Progenitor cell of endocrine pancreas (in vitro differentiated cells): ENCODE measurements at places on chromosomes 7 and 10. TPM values are rescaled to one million over a fixed set of nuclear protein-coding genes. Genes with fewer than 3 reads are reported as not detected.

Gene PDAP1
- 128 TPM in 2 replicates for total RNA-seq

Gene SPDYE16
- total RNA-seq = 0.31 and 0.47 TPM in 2 replicates

Gene RAPGEF5
- total RNA-seq = 9.7 and 9.9 TPM in 2 replicates

Gene SPDYE1
- total RNA-seq = not detected in 2 replicates

Gene ST8SIA6
- 0.36 and 0.98 TPM in 2 replicates for total RNA-seq

Gene GRM3
- 0.98 and 1.4 TPM in 2 replicates for total RNA-seq

Gene NKX2-3
- total RNA-seq = not detected in 2 replicates

Gene KLF14
- 0.09 and 0.14 TPM in 2 replicates for total RNA-seq

Gene WAPL
- 47.9 and 49.6 TPM in 2 replicates for total RNA-seq

DNA sequence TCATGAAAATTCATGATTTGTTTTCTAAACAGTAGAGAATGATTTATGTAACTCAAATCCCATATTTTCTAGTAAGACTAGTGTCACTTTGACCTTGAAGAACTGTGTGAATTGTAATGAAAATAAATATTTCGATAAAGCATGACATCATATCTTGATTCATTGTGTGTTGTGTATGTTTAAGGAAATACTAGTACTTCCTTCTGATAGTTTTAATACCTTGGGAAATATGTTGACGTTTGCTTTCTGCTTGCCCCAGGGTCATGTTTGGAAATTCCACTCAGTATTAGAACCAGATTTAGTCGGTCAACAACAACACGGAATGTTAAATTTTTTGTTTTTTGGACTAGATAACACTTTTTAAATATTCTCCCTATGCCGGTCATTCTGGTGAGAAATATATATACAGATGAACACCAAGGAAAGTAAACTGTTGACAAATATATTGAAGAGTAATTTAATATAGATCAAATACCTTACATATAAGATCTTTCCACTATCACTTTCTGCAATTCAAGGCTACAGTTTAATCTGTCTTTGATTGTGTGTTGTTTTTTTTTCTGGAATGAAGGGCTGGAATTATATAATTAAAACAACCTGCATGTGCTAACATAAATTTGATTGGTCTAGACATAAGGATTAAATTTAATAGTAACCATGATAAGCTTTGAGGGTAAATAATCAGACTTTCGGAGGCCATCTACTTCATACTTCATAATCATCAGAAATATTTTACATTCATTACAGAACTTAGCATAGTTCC is 126.2 kb downstream of the MDFIC start:
- DNase-seq = no peak

- no peak for DNase-seq
These were observed 441.8 kb upstream of the AKR1E2 start for GRCh38 chr10:4384245-4384644.

GRCh38 chr7:149319376-149319775 is 57.4 kb downstream of the ZNF783 start:
- DNase-seq = no peak

DNA sequence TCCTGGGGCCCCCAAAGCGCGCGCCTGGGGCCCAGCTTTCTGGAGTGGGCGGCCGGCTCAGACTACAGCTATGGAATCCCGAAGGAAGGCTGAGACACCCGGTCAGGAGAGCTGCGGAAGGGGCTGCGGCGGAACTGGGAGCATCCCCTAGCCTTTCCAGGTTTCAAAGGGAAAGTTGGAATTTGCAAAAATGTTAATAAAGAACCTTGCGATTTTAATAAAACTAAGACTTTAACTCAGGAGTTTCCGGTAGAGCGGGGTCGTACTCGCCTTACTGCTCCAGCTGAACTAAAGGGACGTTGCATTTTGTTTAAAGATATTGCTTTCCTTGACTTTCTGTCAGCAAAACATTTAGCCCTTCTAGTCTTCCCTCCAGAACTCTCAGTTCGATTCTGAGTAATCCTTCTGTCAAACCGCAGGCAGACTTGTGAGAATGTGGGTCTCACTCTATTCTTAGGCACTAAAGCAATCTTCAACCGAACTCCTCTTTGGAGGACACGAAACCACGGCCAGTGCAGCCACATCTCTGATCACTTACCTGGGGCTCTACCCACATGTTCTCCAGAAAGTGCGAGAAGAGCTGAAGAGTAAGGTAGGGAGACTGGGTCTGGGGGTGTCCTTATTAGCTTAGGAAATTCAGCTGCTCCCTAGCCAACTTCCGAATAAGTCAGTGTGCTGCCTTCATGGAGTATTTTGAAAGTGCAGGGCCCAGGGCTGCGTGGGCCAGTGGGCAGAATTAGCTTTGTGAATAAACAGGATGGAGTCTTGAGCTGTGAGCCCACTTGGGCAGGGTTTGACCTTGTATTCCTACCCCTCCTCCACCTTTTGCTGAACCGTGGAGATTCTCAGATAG is 1.9 kb downstream of the CYP26A1 start:
- DNase-seq = no peak

DNA sequence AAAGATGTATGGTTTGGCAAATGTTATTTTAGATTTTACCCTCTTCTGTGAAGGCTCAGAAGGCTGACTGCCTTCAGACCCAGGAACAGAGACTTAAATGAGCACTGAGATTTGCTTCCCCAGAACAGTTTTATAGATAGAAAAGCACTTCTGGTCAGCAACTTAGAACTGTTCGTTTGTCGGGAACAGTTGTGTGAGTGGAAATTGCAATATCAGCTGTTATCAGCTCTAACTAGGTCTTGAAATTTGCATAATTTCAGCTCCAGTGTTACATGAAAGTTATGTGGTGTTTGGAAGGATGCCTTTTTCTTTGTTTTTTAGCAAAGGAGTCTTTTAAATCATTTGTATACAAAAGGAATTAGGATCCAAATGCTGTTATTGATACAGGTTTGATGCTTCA is 83.8 kb upstream of the MXI1 start:
- no peak for DNase-seq

DNA sequence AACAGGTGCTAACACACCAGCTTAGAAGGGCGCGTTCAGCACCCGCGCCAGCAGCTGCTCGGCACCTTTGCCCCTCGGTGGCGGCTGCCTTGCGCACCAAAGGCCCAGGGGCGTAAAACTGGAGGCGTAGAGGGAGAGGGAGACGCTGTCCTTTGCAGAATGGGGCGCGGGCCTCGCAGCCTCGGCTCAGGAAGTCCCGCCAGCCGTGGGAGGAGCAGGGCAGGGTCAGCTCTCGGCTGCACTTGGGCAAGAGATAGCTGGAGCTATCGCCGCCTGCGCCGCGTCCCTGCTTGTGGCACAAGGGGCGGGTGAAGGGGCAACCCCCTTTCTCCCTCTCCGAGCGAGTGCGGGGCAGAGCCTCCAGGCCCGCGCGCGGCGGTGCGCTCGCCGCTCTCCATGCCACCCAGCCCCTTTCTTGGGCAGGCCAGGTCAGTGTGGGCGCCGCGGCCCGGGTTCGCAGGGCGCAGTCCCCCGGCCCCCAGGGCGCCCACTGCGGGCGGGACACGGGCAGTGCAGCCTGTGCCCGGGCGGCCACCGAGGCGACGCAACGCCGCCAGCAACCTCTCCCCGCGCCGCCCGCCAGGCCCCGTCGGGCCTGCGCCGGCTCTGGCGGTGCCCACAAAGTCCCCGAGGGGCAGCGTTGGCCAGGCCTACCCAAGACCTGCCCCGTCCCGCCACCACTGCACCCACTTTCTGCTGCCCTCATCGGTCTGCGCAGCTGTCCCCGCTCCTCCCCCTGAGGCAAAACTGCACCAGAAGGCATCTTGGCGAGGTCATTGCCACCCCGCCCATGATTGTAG is 4.1 kb downstream of the NEUROD6 start:
- peak; percentile 24 for DNase-seq

GRCh38 chr10:96651998-96652431 is 65.2 kb upstream of the TM9SF3 start:
- DNase-seq = no peak

DNA sequence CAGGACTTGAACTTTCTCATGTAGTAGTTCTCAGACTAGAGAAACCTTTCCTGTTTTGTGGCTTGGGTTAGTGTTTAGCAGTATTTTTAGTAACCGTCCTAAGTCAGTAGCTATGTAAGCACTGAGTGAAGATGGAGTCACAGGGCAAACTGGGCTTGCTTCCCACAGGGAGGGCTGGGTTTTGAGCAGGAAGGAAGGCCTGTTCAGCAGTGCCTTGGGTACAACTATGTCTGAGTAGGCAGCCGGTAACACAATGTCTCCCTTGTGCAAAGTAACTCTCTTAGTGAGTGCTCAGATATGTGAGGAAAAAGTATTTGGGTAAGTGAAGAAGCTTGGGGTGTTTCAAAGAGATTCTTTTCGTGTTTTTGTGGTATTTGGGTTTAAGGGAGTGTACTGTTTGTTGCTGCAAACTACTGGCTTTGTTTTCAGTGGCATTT is 96.4 kb downstream of the CCSER2 start:
- no peak for DNase-seq

GRCh38 chr7:102390697-102391484 is 5.3 kb upstream of the PRKRIP1 start:
- DNase-seq = peak; percentile 76

GRCh38 chr7:80847895-80848294 is 71.0 kb downstream of the SEMA3C start:
- DNase-seq = no peak

- no peak for DNase-seq
These were observed 18.6 kb upstream of the PRKCQ start for GRCh38 chr10:6598679-6599078.

DNA sequence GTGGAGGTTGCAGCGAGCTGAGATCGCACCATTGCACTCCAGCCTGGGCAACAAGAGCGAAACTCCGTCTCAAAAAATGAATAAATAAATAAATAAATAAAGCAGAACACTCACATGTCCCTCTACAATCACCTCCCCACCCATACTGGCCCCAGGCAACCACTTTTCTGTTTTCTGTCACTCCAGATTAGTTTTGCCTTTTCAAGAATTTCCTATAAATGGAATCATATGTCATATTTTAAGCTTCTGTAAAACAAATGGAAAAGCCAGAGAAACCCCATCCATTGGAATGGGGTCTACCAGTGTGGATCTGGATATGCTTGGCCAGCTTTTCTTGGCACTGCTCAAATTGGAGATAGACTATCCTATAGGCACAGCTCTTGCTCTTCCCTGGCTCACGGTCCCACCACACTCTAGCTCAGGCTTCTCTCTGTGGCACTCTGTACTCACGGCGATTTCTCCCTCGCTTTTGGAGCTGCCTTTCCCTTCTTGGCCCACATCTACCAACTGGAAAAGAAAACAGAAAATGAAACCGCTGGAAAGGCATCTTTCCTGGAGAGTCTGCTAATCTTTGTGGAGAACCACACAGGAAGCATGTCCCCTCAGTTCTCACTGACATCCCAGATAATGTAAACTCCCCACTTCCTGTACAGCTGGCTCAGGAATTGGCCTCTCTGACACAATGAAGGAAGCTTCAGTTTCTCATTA is 210.1 kb downstream of the JCAD start:
- DNase-seq = no peak

GRCh38 chr10:451021-451471 is 238.4 kb downstream of the DIP2C start:
- DNase-seq = no peak

GRCh38 chr10:48901319-48901718 is 38.3 kb downstream of the LRRC18 start:
- DNase-seq = no peak

DNA sequence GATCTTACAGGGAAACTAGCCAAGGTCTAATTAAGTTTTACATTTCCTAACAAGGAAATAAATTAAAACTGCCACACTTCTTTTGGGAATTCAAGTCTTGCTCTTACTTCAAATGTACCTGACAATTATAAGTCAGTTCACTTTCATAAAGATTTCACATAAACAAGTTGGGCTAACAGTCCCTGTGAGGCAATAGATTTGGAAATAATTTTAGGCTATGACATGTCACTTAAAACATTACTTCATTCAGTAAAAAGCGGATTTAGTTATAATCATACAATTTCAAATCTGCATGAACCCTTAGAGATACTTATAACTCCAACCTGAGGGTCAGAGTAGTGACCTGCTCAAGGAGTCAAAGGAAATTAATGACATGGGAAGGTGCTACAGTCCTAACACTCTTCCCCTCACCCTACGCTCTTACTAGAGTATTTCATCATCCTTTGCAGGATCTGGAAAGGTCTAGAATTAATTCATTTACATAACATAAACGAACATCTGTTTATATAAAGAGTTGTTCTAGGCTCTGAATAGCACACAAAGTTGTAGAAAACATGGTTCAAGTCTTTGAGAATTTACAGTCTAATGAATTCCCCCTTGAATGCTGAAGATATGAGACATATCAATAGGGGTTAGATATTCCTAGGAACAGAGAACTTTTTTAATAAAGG is 32.3 kb upstream of the DNAJB12 start:
- no peak for DNase-seq

DNA sequence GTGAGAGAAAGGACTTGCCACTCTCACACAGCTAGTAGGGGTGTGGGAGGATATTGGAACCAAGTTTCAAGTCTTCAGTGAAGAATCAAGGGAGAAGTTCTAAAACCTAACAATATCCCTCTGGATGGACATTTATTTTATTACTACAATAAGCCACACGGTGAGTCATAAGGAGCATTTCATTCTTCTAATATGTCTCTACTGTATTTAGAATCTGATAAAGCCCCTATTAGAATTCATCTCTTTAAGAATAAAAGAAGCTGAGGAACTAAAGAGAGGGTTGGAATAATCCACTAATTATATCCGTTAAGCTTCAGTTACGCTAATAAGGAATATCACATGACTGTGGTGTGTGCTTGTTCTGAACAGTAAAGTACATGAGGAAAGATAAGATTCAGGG is 40.9 kb upstream of the ATRNL1 start:
- no peak for DNase-seq

GRCh38 chr7:34373940-34374339 is 284.1 kb upstream of the NPSR1 start:
- DNase-seq = no peak

DNA sequence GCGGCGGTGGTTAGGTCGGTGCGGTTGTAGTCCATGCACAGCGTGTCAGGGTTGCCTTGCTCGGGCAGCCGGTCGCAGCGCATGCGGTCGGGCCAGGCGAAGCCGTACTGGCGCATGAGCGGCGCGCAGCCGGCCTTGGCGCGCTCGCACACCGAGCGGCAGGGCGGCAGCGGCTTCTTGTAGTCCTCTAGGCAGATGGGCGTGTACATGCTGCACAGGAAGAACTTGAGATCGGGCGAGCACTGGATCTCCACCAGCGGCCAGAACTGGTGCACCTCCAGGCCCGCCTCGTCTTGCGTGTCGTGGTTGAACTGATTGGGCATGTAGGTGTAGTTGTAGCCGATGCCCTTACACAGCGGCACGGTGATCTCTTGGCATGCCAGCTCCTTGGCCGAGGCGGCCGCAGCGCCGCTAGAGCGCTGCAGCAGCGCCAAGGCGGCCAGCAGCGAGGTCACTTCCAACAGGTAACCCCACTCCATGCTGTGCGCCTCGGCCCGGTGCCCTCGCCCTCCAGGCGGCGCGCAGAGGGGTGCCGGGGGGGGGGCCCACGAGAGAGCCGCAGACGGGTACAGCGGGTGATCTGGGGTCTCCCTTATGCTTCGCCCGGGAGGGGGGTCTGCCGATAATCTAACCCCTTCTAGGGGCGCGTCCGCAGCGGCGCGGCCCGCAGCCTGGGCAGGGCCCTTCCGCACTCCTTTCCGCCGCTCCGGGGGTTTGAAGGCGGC is 983 bp downstream of the FZD8 start:
- peak; percentile 49 for DNase-seq

GRCh38 chr10:84665211-84665610 is 336.8 kb downstream of the CCSER2 start:
- no peak for DNase-seq
